ENCODE measurements at places on chromosomes 3 and 15.

GRCh38 chr3:141740349-141740748 lies 2.3 kb downstream of the RNF7 start:
- DNase-seq = no peak

GRCh38 chr3:124260206-124260915 lies 268.4 kb upstream of the ROPN1 start:
- DNase-seq = peak; percentile 94

DNA sequence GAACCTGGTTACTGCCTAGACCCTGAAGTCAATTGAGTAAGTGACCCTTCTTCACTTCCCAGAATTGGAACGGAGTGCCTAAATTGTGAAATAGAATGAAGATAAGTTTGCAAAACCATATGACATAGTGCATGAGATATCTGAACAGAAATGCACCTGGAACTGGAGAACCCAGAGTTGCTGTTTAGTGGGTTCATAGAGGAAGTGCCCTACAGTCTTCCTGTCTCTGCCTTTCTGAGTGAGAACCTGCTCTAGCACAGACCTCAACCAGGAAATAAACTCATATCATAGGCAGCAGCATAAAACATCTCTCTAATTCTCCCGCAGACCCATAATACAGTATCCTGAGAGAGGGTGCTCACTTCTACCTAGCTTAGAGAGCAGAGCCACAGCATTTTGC lies 82.9 kb downstream of the EOMES start:
- DNase-seq = no peak

DNA sequence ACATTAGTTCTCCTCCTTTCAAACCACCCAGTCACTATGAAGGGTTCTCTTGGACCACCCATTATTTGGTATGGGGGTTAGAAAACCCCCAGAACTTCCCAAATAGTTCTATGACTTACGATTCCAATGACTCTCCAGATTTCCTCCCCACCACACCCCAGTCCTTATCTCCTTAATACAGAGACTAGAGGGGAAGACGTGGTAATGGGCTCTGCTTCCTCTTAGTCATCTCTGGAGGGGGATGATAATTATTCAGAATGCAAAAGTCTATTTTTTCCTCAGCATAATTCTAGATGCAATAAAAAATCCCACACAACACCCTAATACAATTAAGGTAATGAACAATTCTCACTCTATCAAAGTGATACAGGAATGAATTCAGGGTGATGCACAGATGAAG lies 48.9 kb upstream of the CFAP161 start:
- DNase-seq = no peak

- no peak for DNase-seq
Observed at GRCh38 chr15:48242015-48242414, 35.9 kb downstream of the SLC12A1 start.

- DNase-seq = no peak
Observed at GRCh38 chr3:46120983-46121382, 87.1 kb downstream of the CCR1 start.

- DNase-seq = no peak
Observed at GRCh38 chr3:118477768-118478167, 556.9 kb downstream of the IGSF11 start.

- no peak for DNase-seq
Observed at GRCh38 chr15:46039703-46040102, 404.9 kb downstream of the SQOR start.

DNA sequence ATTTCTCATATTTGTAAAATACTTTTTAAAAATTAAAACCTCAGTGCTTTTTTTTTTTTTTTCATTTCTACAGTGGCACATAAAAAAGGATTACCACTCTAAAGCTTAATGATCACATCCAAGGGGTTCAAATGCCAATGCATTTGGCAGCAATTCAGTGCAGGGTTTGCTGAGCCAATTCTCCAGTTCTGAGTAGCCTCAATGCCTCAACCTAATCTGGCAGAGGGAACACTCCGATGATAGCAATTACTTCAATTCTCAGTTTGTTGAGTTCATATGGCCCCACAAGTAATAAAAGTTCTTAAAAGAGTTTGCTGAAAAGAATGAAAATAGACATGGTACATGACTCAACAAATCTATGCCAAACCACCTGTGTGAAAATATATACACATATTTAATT lies 79.3 kb upstream of the RBMS3 start:
- no peak for DNase-seq
